ENCODE measurements at places on chromosomes 16 and 17.

- no peak for DNase-seq
These were observed 6.4 kb upstream of the NPRL3 start for GRCh38 chr16:144797-145252.

GRCh38 chr17:72416054-72416675 lies 295.3 kb downstream of the SOX9 start:
- no peak for DNase-seq

DNA sequence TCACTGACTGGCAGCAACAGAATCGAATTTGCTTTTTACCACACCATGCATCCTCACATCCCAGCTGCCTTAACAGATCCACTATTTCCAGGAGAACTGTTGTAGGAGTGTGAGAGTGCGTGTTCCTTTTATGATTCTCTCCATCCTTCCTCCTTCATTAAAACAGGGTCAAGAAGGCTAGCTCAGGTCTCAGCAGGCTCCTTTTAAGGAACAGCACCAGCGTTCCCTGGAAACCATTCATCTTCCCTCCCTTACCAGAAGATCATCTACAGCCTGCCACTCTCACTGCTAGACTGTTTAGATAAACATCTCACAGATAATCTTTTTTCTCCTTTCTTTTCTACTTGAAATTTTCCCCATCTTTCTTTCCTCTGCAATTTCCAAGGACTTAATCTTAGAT lies 1531.9 kb upstream of the CDH8 start:
- no peak for DNase-seq

GRCh38 chr16:50955311-50955710 lies 195.8 kb downstream of the SALL1 start:
- no peak for DNase-seq

DNA sequence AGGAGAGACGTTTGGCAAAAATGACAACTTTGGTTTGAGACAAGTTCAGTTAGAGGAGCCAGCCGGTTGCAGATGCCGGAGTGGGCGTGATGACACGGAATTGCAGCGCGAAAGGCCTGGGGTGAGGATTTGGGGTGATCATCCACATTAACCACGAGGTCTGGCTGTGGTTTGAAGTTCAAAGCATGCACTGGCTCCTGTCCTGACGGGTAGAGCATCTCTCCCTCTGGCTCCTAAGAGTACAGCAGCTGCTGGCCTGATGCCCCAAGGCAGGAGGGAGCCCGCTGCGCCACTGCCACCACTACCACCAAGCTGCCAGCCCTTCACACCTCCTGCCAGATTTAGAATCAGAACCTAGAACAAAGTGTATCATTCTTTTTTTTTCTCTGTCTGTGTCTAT lies 3.7 kb downstream of the RHBDL3 start:
- DNase-seq, result no peak

- no peak for DNase-seq
These were observed 22.8 kb downstream of the TRPV2 start for GRCh38 chr17:16438173-16438556.

- DNase-seq, result no peak
These were observed 122.7 kb downstream of the RGS9 start for GRCh38 chr17:65259696-65260485.

GRCh38 chr17:70144260-70144846 lies 25.0 kb upstream of the KCNJ2 start:
- no peak for DNase-seq

DNA sequence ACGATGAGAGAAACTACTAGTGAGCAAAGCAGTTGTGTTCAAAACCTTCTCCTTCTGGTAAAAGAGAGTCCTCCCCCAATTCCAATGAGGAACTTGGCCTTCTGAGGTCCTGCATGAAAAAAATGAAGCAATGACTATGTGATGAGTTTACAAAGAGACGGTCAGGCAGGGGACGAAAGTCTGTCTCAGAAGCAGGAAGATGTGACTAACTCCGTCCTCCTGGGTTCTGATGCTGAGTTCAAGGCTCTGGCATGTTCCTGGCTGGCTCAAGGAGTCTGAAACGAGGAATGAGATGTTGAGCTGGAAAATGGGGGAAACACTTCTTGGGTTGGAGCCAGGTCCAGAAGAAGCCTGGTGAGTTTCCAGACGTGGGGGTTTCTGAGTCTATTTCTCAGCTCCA lies 129.6 kb downstream of the CPPED1 start:
- DNase-seq, result no peak

DNA sequence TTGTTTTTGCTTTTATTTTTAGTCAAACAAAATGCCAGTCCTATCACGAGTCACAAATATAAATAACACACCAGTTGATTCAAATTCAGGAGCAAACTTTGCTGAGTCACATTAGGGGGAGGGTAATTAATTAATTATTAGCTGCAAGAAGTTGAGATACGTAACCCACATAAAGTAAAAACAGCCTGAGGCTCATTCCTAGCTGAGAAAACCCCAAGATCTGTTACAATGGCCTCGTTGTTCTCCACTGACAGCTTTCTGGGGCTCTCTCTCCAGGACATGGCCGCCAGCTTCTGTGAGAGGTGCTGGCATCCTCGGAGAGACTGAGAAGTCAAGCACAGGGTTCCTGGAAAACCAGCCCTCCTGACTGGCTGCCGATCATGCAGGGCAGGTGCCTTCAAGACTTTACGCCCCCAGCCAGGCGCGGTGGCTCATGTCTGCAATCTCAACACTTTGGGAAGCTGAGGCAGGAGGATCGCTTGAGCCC lies 11.1 kb downstream of the RAB40B start:
- DNase-seq, result no peak

- DNase-seq, result no peak
These were observed 49.7 kb downstream of the TBC1D16 start for GRCh38 chr17:79985943-79986391.

DNA sequence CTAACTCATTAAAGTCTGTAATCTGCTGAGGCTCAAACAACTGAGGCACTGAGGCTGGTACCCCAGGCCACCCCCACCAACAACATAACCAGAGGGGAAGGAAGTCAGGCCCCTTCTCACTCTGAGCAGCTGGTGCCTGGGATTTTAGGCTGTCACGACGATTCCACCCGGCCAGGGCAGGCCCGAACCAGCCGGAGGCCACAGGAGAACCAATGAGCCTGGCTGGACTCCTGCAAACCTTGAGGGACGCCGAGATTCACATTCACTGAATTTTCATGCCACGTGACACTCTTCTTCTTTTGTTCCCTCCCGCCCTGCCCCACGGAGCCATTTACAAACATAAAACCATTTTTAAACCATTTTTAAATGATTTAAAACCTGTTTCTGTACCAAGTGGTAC lies 48.1 kb downstream of the RPH3AL start:
- DNase-seq, result no peak

DNA sequence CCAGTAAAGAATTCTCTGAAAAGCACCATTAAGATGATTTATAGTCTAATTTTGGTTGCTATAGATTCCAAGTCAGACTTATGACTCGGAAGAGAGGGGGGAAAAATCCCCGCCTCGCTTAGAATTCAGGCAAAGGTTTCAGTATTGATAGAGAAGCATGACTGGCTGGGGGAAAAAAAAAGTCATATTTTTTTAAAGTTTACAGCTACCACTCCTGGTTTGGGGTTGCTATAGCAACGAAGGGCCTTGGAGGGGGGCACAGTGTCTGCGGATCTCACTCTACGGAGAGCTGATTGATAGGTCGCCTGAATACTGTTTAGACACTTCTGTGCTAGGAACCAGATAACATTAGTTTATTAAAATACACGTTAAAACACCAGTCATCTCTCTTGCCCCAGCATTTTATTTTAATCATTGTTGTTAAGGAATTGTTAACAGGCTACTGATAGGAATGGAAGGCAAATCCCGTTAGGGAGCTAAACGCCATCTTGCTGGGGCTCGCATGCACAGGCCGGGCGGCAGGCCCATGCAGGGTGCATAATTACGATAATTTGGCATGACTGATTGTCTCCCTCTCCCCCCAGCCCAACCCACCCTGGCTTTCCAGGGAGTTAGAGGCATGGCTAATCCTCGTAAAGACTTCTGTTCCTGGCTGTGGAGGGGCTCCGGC lies 380.0 kb upstream of the XYLT1 start:
- DNase-seq, result no peak

DNA sequence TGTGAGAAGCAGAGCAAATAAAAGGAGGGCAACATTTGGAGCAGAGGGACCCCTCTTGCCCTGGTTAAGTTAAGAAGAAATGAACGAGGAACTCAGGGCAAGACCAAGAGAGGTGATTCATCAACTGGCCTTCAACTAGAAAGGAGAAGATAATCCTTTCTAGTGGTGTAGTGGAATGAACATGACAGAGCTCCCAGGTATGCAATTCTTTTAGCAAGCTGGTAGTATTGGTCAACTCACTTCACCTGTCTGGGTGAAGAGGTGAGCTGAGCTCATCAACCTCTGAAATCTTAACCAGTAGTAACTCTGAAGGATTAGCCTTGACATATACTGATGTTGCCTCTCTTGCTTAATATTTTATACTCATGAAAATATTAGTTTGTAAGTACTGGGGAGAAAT lies 1024.7 kb upstream of the GOT2 start:
- no peak for DNase-seq

DNA sequence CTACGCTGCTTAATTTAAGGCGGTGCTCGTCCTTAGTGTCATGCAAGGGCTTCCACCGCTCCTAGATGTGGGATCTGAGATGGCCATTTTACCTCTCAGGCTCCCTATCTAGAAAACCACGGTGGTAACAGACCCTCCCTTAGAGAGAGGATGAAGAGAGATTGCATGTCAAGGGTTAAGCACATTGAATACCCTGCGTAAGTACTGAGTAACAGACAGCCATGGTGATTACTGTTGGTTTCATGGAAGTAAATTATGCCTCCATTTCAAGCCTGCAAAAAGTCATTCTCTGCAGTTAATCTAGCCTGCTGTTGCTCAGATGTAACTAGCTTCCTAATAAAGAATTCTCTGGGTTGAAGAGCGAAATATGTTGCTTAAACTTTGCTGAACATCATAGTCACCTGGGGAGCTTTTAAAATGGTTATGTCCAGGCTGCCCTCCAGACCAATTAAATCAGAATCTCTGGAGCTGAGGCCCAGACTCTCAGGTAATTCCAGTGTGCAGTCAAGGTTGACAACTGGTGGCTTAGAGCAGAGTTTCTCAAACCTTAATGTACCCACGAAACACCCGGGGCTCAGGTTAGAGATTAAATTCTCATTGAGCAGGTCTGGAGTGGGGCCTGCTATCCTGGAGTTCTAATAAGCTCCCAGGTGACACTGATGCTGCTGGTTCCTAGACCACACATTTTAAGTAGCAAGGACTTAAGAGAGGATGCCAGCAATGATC lies 167.1 kb downstream of the SNX29 start:
- no peak for DNase-seq

DNA sequence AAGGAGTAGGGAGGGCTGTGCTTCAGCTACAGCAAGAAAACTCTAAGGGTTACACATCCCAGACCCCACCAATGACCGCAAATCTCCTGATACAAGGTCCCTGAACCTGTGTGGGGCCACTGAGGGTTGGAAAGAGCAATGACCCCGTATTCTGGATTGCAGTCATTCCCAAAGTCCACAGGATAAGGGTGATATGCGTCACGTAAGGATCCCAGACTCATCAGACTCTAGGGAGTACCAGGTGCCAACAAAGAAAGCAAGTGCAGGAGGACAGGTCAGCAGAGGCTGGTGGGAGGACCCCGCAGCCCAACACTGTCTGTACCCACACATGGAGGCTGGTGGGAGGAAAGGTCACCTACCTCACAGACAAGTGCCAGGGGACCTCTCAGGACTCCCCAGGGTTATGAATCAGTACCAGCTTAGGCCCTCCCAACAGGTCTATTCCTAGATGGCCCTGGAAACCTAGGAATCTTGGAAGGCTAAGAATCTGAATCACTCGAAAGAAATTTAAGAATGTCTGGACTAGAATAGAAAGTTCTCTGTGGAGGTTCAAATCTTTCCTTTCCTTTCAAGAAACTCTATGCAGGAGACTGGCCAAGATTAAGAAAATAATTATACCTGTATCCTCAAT lies 16.2 kb downstream of the PITPNA start:
- DNase-seq, result no peak

- DNase-seq, result no peak
These were observed 51.5 kb upstream of the HS3ST2 start for GRCh38 chr16:22762486-22762885.

DNA sequence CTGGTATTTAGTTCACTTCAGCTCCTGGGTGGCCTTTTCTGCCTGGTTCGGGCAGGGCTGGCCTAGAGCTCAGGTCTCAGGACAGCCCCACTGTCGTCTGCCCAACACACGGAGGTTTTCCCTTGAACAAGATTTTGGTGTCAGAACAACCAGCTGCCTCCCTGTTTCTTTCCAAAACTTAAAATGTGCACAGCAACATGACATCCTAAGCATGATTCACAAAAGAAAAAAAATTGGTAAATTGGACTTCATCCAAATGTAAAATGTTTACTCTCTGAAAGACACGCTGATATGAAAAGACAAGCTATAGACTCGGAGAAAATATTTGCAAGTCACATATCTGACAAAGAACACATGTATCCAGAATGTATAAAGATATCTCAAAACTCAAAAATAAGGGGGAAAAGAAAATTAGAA lies 197.8 kb upstream of the CHMP6 start:
- no peak for DNase-seq

DNA sequence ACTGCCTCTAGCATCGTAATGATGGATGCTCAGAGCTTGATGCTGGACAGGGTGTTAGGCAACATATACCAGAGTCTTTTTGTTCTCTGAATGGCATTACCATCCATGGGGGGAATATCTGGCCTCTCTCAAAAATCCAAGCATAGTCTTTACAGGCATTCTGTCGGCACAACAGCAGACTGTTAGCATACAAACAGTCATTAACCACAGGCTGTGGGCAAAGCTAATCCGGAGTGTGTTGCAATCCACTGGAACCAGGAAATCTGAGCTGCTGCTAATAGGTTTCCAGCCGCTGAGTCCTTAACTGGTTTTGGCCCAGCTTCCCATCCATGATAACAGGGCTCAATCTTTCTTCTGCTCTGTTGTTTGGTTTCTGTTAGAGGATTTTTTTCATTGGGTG lies 371.9 kb downstream of the HS3ST3B1 start:
- DNase-seq, result no peak

DNA sequence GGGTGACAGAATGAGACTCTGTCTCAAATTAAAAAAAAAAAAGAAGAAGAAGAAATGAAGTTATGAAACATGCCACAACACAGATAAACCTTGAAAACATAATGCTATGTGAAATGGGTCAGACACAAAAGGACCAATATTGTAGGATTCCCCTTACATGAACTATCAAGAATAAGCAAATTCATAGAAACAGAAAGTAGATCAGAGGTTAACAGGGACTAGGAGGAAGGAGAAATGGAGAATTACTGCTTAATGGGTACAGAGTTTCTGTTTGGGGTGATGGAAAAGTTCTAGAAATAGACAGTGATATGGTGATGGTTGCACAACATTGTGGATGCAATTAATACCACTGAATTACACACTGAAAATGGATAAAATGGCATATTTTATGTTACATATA lies 16.3 kb downstream of the RANBP10 start:
- DNase-seq, result no peak

- no peak for DNase-seq
These were observed 243.9 kb downstream of the CA10 start for GRCh38 chr17:51914577-51914976.

GRCh38 chr17:79501910-79502309 lies 108.9 kb downstream of the RBFOX3 start:
- DNase-seq, result no peak

GRCh38 chr17:20995873-20996723 lies 46.7 kb downstream of the USP22 start:
- DNase-seq, result no peak

Data from stimulated activated CD4-positive, alpha-beta T cell treated with anti-CD3 and anti-CD28 coated beads, Interleukin-12 subunit alpha, Interleukin-12 subunit beta, amount 100 ng/mL, for 24 hours (primary cell).